AG08396 (cell line): ENCODE measurements at places on chromosomes 1 and 21.

DNA sequence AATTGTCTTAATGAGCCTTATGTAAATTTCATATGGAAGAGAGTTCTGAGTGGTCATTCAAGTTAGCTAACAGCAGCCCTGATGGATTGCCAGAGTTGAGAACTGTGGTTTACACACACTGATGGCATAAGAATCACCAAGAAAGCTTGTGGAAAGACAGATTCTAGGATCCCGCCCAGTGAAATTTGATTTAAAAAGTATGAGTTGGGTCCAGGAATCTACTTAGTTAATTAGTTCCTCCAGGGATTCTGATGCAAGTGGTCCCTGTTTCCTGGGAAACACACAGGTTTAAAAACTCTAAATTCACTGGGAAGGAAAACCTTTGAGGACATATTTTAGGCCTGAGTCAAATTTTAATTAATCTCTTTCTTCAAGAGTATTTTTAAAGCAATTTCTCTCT is 144.3 kb downstream of the NTPCR start:
- DNase-seq = no peak

DNA sequence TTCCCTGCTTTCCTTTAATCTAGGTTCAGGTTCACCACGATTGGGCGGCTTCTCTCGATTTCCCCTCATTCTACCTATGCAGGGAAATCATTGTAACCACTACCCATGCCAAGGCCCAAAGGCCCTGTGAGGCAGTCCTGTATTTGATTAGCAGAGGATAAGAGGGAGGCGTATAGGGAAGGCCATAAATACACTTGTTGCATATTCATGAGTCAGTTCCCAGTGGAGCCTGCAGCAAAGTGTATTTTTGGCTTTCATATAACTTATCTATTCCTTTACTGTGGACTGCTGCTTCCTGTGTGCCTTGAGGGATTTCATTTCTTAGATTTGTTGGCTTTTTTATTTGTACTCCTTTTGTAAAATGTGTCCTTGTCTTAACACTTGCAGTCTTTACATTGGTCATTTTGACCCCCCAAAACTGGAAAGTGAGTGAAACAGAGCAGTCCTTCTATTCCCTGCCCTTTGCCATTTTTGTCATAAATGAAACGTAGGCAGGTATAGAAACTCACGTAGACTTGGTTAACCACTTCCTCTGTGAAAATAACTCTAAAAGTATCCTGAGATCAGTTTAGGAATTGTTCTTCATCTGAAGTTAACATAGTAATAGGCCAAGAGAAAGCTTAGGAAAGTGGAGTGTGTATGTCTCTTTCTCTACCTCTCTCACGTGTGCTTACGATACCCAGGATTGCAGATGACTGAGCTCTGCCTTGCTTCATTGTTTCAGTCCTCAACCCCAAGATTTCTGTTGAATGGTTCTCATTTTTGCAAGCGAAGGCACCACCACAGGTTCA is 19.6 kb upstream of the KCNQ4 start:
- no peak for DNase-seq

DNA sequence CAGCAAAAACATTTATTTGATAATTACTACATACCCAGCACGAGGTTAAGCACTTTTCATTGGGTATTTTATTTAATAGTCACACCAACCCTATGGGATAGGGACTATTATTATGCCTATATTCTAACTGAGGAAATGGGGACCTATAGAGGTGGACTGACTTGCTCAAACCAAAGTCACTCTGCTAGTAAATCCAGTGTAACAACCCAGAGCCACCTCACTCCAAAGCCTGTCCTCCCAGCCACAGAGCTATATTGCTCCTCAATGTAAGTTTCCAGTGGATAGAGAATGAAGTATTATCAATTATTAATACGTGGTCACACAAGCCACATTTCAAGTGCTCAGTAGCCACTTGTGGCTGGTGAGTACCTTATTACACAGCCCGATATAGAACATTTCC is 97.5 kb downstream of the RGS2 start:
- DNase-seq = no peak

GRCh38 chr21:42193721-42194120 is 25.2 kb upstream of the ABCG1 start:
- no peak for DNase-seq

DNA sequence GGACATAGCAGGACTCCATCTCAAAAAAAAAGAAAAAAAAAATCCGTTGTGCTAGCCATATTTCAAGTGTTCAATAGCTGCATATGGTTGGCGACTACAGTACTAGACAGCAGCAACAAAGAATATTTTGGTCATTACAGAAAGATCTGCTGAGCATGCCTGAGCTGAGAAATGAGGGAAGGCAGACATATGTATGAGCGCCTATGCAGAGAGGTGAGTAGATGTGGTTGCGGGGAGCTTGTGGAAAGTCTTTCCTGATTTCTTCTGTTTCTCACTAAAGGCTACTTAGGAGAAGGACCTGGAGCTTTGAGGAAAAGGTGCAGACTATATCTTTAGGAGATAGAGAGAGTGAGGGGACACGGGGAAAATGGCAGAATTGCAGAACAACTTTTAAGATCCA is 21.0 kb upstream of the APP start:
- no peak for DNase-seq

DNA sequence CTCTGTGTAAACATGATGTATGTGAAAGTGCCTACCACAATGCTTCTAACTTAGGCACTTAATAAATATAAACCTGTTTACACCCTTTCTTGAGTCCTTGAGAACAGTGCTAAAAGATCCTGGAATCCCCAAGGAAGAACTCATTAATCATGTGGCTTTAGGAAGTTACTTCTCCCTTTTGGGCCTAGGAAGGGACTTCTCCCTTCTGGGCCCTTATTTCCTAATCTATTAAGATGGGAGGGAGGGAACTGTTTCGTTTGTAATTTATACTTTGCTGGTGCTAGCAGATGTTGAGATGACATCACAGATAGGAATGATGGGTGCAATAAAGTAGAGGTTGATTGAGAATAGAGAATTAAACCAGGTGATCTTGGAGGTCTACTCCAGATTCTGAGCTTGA is 1.2 kb downstream of the BTF3L4 start:
- no peak for DNase-seq

GRCh38 chr1:206081856-206082255 is 28.9 kb downstream of the RHEX start:
- DNase-seq = no peak

DNA sequence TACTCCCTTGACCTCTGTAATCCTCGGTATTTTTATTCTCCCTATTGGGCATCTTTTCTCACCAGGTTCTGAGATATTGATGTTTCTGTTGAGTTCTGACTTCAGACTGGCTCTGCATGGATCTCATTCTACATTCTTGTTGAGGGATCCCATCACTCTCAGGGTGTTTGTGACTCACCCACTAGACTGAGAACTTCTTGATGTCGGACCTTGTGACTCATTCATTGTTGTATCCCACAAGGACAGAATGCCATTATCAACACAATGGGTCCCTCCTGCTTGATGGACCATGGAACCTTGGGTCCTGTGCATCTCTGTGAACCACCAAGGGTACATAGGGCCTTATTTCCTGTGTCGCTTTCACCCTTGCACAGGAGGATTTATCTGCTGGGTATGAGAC is 174.1 kb downstream of the PBX1 start:
- no peak for DNase-seq

GRCh38 chr1:240500647-240501046 is 111.3 kb downstream of the GREM2 start:
- no peak for DNase-seq
